ENCODE measurements at places on chromosomes 1 and 21.

GRCh38 chr1:109197158-109198042 is 16.3 kb upstream of the SARS1 start:
- no peak for DNase-seq

- DNase-seq: no peak
Observed at GRCh38 chr1:245915841-245916240, 591.2 kb downstream of the SMYD3 start.

GRCh38 chr21:32576011-32576410 is 9.3 kb downstream of the TCP10L start:
- no peak for DNase-seq

- peak; percentile 59 for DNase-seq
Observed at GRCh38 chr1:181101581-181102226, 13.2 kb downstream of the IER5 start.

GRCh38 chr1:90273241-90273774 is 278.4 kb downstream of the ZNF326 start:
- DNase-seq: no peak

DNA sequence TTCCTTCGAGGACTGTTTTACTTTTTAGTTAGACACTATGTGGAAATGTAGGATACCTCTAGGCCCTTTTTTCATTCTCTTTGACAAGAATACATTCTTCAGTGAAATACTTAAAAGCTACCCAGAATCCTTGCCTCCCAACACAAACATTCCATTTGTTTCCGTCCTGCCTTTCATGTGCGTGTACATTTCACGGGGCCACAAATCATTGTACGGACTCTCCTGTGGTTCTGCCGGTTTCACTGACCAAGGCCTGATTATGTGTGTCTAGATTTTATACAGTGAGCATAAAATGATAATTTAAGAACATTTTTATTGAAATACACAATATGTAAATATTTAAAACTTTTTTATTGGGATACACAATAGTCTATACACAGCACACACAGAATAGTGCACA is 76.4 kb downstream of the RUNX3 start:
- no peak for DNase-seq

GRCh38 chr1:4006676-4007374 is 106.8 kb upstream of the C1orf174 start:
- DNase-seq: no peak

DNA sequence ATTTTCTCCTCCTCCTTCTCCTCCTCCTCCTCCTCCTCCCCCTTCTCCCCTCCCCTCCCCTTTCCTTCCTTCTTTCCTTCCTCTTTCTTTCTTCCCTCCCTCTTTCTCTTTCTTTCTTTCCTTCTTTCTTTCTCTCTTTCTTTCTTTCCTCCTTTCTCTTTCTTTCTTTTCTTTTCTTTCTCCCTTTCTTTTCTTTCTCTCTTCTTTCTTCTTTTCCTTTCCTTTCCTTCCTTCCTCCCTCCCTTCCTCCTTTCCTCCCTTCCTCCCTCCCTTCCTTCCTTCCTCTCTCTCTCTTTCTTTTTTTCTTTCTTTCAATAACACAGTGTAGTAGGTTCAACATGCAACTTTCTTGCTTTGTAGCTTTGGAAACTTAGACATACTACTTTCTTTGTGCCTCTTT is 46.3 kb upstream of the ADGRL2 start:
- no peak for DNase-seq
